ENCODE measurements at places on chromosomes 12 and 14.

DNA sequence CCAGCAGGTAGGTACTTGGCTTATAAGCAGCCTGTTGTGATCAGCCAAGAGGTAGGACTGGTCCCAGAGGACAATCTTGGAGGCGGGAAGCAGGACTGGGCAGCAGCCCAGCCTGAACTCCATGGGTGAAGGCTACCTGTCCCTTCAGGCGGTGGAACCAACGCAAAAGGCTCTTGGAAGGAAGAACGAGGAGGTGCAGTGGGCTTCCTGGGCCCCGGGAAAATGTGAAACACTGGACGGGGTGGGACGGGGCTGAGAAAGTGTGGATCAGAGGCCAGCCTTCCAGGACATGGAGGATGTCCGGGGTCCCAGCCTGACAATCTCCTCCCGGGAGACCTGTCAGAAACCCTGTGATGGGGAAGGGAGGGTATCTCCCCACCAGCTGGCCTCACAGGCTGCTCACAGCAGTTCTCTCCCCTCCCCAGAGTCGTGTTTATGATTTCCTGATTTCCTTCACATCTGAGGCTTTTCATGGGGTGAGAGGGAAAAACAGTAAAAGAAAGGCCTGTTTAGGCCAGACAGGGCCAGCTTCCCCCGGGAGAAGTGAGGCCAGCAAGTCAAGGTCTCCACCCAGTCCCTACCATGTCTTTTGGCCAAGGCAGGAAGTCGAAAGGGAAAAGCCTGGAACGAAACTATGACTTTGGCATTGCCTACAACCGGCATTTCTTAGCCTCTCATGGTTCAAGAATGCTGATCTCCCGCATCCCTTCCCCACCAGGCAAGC is 11.3 kb downstream of the CMKLR1 start:
- no peak for DNase-seq

DNA sequence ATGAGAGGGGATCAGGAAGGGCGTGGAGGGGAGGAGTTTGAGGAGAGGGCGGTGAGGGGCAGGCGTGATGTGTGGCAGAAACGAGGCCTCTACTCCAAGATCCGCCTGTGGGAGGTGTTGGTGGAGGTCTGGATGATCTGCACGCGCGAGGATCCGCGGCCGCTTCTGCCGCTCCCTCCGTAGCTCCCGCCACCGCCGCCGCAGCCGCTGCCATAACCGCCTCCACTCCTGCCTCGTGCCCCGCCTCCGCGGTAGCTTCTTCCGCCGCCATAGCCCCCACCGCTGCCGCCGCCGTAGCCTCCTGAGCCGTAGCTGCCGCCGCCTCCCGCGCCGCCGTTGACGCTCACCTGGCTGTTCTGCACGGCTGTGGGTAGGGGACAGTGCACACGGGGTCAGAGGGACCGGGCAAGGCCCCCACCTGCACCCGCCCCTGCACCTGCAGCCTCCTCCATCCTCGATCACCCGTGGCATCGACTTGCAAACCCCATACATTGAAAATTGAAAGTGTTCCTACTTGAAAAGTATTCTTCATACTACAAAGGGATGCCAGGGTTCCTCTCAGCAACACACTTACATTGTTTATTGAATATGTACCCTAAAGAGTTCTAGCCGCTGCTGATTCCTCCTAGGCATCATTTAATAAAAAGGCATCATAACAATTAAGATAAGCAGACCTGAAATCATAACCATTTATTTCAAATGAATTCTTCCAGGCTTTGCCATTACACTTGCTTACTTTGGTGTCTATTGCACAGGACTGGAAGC is 11.1 kb upstream of the KRT1 start:
- no peak for DNase-seq

GRCh38 chr14:88790501-88791251 is 2.1 kb downstream of the EML5 start:
- no peak for DNase-seq

GRCh38 chr12:132956011-132956788 is at the start of gene ZNF605:
Gene ZNF605 (minus strand): TSS chr12:132956306. CDS start chr12:132945635, 10,671 bp downstream.
- DNase-seq = peak; percentile 92

DNA sequence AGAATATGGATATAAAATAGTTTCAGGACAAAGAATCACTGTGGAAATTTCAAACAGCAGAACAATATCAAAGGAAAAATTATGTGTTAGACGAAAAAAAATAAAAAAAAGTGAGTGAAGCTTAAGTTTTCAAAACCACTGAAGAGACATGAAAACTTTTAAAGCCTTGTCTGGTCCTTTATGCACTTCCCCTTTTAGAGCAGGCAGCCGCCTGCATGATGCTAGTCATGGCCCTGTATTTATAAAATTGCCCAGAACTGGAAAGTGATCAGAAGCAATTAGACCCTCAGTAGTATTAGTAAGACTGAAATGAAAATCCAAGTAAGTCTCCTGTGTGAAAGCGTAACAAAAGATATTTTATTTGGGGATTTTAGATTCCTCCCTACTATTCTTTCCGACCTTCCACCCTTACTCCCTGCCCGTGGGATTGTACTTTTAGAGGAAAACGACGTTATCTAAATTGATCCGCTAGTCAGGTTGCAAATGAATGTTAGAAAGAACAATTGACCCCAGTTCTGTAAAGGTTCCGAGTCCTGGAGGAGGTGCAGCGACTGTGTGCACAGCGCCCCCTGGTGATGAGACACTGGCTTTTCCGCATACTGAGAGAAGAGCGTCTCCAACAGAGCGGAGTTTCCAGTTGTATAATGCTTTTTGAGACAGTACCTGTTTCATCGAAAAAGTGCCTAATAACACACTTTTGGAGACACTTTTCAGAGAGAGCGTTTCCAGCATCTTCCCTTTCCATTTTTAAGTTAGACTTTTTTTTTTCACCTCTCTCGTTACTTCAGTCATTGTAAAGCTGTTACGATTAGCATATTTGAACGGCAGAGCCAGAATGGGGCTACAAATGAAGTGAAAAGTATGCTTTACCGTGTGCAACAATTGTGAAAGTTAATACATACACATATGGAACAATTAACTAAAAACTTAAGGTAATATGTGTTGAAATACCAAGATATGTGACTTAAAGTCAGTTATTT is 12.4 kb downstream of the MGST1 start:
- DNase-seq = peak; percentile 38

DNA sequence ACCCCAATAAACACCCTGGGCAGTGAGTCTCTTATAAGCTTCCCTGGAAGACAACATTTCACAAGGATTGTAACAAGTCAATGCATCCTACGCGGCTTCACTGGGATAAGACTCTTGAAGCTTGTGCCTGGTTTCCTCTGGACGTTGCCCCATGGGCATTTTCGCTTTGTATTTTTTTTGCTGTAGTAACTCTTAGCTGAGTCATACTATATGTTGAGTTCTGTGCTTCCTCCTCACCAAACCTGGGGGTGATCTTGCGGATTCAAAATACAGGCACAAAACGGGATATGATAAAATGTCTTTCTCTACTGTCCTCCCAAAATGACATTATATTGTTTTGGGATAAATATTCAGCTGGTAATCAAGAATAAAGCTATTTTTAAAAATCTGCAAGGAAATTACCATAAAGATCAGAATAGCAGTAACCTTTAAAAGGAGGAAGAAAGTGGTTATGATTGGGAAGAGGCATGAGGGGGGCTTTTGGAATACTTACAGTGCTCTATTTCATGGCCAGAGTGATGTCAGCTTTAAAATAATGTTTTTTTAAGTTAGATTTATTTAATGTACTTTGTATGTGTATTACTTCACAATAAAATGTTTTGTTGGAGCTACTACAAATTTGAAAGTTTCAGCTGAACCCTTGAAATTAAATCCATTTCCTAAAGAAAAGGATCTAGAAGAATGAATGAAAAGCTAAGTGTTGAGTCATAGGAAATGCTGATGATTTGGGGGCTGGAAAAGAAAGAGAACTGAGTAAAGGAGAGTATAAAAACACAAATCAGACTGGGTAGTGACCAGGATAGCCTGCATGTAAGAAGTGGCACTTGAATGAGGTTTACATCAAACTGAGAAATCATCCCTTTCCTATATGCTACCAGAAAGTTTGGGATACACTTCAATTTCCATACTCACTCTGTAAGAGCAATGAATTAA is 14.7 kb downstream of the BTBD7 start:
- peak; percentile 46 for DNase-seq

GRCh38 chr14:78758333-78758732 is 588.2 kb downstream of the NRXN3 start:
- DNase-seq = peak; percentile 38

GRCh38 chr14:65179918-65180724 is 77.8 kb upstream of the MAX start:
- peak; percentile 76 for DNase-seq

GRCh38 chr12:45853550-45853949 is 124.0 kb downstream of the ARID2 start:
- no peak for DNase-seq

DNA sequence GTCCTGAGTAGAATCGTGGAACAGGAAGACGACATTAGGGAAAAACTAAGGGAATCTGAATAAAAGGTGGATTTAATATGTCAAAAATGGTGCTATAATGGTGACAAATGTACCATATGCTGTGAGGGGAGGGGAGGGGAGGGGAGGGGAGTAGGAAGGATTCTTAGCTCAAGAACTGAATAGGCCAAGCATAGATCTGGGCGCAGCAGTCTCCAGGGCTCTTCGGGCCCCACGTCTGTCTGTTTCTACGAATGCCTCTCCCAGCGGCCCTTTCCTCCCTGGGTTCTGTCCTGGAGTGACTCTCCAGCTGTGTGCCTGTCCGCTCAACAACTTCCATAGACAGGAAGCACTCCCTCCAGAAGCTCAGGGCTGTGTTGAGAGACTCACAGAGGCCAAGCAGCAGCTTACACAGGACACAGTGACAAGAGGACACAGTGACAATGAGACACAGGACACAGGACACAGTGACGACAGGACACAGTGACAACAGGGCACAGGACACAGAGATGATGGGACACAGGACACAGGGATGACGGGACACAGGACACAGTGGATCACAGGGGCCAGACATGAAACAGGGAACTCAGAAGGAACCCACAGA is 42.4 kb upstream of the PPP2R5C start:
- no peak for DNase-seq

GRCh38 chr14:49865431-49865859 is 12.9 kb upstream of the NEMF start:
- peak; percentile 74 for DNase-seq

- DNase-seq = no peak
These were observed 13.5 kb upstream of the TESPA1 start for GRCh38 chr12:54997929-54998522.

All from astrocyte of the spinal cord (primary cell).